Testis (tissue), 5 donors: ENCODE measurements at places on chromosomes 1 and 21. TPM values are rescaled to one million over a fixed set of nuclear protein-coding genes. Genes with fewer than 3 reads are reported as not detected.

The ZNF695 gene
- 2.8 TPM for polyA plus RNA-seq

The RGS13 gene
- not detected for polyA plus RNA-seq

The LCE3D gene
- not detected for polyA plus RNA-seq

DNA sequence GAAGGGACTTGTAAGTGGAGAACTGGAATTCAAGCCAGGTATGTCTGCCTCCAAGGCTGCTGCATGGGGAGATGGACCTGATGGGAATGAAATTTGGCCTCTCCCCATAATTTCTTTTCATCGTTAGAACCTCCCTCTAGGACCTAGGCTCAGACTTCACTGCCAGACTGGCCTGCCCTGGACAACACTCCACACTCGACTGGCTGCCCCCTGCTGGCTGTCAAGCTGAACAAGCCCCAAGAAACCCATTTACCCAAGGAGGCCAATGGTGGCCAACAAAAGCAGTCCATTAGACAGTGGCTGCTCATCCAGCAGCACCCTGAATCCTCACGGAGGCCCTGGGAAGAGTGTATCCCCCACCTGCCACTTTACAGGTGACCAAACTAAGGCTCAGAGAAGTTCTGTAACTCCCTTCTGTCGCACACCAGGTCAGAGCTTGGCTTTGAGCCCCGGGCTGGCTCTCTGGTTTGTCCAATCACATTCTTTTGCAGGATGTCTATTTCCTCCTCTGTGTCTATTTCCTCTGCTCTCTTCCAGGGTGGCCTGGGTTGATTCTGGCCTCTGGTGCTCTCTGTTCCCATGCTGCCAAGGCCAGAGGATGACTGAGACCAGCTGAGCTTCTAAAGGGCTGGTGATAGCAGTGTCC lies 3.8 kb downstream of the RNF186 start:
- peak; percentile 33 for DNase-seq

DNA sequence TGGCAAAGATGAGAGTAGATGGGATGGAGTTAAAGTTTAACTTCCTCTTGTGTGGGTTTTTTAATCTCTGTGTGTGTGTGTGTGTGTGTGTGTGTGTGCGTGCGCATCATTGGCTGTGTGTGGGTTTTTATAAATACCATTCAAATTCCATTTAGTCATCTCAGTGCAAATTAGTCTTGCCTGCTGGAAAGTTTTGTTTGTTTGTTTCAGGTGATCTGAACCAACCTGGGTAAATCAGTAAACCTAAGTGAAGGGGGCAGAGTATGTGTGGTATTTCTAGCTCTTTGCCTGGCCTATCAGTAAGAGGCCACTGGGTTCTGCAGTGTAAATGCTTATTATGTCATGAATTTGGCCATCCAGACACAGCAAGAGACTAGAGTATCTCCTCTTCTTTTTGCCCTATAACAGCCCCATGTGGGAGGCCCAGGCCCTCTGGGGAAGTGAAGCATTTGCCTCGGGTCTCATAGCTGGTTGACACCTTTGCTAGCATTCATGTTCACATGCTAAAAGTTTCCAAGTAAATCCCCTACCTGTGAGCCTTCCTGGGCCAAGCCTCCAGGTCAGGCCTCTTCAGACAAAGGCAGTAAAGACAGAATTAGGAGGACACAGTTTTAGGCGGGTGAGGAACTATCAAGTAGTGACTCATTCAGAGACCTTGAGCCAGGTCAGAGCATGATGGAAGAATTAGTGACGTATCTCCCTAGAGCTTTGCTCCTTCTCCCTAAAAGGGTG lies 14.7 kb downstream of the INTS3 start:
- no peak for DNase-seq

GRCh38 chr1:43041591-43041990 lies 82.9 kb upstream of the SLC2A1 start:
- no peak for DNase-seq

- DNase-seq: no peak
Measured at GRCh38 chr21:28822486-28823335, 170.0 kb downstream of the LTN1 start.

GRCh38 chr1:184389446-184389845 lies 2.6 kb downstream of the C1orf21 start:
- DNase-seq: no peak
